Right lobe of liver (tissue), 6 donors: ENCODE measurements at places on chromosomes 12 and 14. TPM values are rescaled to one million over a fixed set of nuclear protein-coding genes. Genes with fewer than 3 reads are reported as not detected.

DNA sequence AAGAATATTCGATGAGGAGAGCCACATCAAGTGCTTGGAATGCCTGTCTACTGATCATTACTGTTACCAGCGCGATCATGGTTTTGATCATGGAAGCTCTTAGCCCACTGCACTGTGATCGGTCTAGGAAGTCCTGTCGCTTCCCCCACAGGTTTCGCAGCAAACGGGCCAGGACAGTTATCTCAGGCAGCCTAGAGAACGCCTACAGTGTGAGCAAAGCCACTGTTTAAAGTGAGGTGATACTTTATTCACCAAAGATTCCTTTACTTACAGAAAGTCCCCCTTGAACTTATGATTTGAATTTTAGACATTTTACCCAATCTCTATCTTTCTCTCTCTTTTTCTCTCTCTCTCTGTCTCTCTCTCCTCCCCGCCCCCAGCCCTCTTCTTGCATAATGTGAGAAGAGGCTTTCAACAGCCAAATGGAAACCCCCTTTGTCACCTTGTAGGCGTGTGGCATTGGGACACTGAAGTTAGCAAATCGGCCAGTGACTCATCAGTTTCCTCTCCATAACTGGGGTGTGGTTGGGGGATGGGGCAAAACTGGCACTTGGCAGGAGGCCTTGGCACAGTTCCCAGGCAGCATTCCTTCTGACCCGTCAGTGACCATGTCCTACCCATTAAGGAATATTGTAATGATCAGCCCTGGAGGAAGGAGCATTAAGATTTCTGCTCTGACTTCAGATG is 214.8 kb downstream of the CHST11 start:
- peak overlapping the region; percentile 18 for H3K27ac ChIP-seq
- no peaks in the 10 kb centered on the region for H3K27me3 ChIP-seq
- peak; percentile 90 for DNase-seq
- peaks cover 2% of the 10 kb centered on the region for H3K4me1 ChIP-seq
- no peak overlapping the region for H3K4me3 ChIP-seq

Gene HOXC9
- total RNA-seq: not detected

DNA sequence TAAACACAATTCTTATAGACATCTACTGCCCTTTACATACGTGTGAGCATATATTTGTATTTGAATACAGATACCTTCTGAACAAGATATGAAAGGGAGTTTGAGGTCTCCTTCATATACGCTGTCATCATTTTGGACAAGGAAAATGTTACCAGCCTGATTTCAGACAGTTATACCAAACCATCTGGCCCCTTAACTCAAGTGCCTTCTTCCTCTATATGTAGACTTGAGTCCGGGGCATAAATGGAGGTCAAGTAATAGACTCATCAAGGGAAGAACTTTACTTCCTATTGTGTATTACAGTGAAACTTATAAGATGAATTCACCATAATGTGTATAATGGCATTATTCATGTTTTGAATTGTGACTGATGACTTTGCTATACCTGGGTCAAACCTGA is 52.2 kb downstream of the FAR2 start:
- no peaks in the 10 kb centered on the region for H3K27me3 ChIP-seq
- no peak for DNase-seq
- H3K4me1 ChIP-seq: no peaks in the 10 kb centered on the region
- no peak overlapping the region for H3K4me3 ChIP-seq
- H3K36me3 ChIP-seq: no peaks in the 10 kb centered on the region
- H3K27ac ChIP-seq: no peak overlapping the region

Gene GALC
- 23.5 TPM for total RNA-seq

DNA sequence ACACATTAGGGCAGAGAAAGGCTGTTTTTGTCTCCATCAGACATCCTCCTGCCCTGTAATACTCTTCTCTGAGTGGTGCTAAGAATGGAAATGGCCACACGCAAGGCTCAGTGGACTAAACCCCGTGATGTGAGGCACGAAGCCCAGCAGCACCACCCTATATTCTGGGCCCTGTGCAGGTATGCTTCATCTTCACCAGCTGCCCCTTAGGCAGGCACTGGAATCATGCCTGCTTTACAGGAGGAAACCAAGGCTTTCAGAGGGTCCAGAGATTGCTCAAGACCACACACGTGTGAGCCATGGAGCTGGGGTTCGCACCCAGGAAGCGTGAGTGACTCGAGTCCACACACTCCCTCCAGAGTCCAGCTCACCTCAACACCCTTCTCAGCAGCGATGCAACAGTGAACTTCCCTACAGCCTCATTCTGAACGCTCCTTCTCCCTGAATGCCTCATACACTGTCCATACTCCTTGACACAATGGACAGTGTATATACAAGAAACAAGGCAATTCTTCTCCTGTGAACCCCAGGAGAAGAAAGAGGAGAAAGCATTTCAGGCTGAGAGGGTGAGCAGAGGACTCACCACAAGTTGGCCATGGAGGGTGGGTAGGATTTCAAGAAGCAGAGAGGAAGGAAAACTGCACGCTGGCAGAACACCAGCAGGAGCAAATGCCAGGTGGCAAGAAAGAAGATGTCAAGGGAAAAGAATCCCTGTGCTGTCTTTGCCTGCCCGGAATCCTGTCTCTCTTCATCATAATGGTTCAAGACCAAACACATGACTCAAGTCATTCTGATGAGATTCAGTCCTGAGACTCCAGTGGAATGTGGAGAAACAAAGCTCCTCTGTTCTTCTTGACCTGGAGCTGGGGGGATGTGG is 39.1 kb downstream of the NT5DC3 start:
- H3K4me1 ChIP-seq: no peaks in the 10 kb centered on the region
- DNase-seq: peak; percentile 44
- no peaks in the 10 kb centered on the region for H3K36me3 ChIP-seq
- H3K27ac ChIP-seq: no peak overlapping the region

DNA sequence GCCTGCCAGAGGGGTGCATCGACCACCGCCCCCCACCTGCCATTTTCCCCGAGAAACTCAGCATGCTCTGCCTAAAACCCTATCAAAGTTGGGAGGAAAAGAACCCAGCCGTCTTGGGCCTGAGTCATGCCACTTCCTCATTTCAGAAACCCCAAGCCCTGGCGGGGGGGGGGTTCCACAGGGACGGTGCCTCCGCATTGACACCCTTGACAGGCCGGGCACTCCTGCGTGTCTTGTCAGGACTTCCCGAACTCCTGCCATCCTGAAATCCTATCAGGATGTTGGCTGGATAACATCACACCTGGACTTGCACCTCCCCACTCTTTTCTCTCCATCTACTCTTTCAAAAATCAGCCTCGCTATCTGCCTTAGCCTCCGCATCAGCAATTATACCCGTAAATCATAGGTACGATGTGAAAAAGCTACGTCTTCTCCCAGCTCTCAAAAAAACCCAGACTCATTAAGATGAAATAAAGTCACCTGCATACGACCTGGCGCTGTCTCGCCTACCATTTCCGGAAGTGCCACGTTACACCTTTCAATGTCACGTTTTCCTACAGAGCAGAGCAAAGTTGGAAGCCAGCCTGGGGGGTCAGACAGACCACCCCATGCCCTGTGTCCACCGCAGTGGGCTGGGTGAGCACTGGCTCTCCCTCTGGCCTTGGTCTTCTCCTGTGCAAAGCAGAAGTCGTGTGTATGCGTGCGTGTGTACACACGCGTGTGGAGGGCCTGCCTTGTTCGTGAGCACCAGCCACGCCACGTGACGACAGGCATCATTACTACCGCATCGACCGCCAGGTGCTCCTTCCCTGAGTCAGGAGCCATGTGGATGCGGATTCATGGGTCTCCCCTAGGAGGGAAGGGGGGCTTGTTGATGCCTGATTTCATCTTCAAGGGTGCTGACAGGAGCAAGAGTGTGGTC is 96.7 kb downstream of the RFLNA start:
- H3K27ac ChIP-seq: no peak overlapping the region
- DNase-seq: peak; percentile 72
- no peaks in the 10 kb centered on the region for H3K27me3 ChIP-seq

- no peaks in the 10 kb centered on the region for H3K27me3 ChIP-seq
- H3K4me1 ChIP-seq: no peaks in the 10 kb centered on the region
- H3K36me3 ChIP-seq: no peaks in the 10 kb centered on the region
- H3K27ac ChIP-seq: peak within 1 kb of the TSS; percentile 86
Observed at GRCh38 chr12:132610051-132610759, at the start of gene LRCOL1. Gene LRCOL1, minus strand, starts transcription at chr12:132610582. Its CDS starts 4,331 bp downstream, at chr12:132606251.

GRCh38 chr14:55043528-55043927 is 7.9 kb upstream of the MAPK1IP1L start:
- no peak overlapping the region for H3K27ac ChIP-seq
- H3K4me1 ChIP-seq: no peaks in the 10 kb centered on the region
- H3K4me3 ChIP-seq: no peak overlapping the region
- H3K36me3 ChIP-seq: no peaks in the 10 kb centered on the region
- no peaks in the 10 kb centered on the region for H3K27me3 ChIP-seq

GRCh38 chr14:99752486-99753121 is 40.6 kb upstream of the EML1 start:
- no peaks in the 10 kb centered on the region for H3K27me3 ChIP-seq
- H3K4me3 ChIP-seq: no peak overlapping the region
- DNase-seq: peak; percentile 24
- H3K27ac ChIP-seq: peak overlapping the region; percentile 67

DNA sequence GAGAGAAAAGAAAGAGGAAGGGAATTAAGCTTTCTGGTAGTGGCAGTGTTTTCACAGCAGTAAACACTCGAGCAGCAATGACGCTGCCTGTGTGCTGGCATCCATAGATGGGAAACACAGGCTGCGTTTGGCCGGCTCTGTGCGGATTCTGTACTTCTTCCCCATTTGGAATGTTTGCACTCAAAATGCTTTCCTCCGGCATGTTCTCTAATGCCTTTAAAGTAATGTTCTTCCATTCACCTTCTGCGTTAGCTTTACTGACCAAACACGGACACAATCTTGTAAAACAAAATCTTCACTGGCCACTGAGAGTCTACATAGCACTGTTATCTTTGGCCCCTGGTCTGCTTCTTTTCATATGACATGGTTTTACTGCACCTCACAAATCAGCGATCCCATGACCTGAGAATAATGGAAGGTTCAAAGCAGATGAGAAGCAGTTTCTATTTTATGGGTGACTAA is 31.4 kb downstream of the DCP1B start:
- H3K36me3 ChIP-seq: no peaks in the 10 kb centered on the region
- H3K4me1 ChIP-seq: no peaks in the 10 kb centered on the region
- no peaks in the 10 kb centered on the region for H3K27me3 ChIP-seq
- peak overlapping the region; percentile 37 for H3K27ac ChIP-seq
- H3K4me3 ChIP-seq: no peak overlapping the region
